ENCODE measurements at places on chromosomes 5 and 9.

- DNase-seq: no peak
These were observed 53.5 kb downstream of the RGS3 start for GRCh38 chr9:113516840-113517577.

DNA sequence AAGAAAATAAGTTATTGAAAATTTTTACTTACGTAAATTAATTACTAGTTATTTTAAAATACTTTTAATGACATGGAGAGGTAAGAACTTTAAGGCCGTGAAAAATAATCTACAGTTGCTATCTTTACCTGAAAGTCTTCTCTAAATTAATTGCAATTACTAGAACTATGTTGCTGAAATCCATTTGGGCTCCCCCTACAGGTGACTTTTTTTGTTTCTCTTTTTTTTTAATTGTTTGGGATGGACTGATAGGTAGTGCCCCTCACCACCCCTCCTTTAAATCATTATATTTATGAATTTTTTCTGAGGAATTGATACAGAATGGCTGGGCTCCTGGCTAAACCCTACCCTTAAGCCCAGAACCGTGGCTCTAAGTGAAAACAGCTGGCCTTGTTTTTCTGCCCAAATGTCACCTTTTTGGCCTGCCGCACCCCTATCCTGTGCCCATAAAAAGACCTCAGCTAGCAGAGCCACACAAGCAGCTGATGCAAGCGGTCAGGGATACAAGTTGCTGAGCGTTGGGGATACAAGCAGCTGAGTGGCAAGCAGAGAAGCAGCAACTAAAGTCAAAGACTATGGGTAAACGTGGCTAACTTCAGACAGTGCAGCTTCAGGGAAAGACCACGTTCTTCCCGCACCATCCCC, 315.2 kb upstream of the ACO1 start:
- DNase-seq: no peak

- DNase-seq: no peak
These were observed 867.7 kb downstream of the NR2F1-AS1 start for GRCh38 chr5:92713335-92713743.

DNA sequence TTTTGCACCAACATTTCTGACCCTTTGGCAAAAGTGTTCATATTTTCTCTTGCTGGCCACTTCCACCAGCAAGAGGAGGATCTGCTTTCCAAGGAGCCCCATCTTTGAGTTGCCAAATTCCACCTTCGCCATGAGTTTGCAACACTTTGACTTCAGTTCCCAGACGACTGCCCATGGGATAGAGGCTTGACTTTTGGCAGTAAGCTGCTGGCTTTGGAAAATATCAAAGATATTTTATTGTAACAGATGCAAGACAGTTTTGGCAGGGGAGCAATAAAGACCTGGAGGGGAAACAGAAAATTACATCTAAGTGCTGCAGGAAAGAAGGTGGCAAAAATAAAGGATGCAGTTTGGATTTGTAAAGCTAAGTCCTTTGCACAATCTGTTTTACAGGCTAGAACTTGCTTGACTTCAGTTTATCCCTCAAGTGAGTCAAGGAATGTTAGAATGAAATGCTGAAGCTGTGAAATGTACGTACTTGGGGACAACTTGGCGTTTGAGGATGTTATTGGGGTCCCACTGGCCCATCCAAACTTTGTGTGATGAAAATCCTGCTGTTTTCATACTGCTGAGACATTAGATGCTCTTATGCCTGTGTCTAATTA, 232.9 kb downstream of the GOLPH3 start:
- no peak for DNase-seq

DNA sequence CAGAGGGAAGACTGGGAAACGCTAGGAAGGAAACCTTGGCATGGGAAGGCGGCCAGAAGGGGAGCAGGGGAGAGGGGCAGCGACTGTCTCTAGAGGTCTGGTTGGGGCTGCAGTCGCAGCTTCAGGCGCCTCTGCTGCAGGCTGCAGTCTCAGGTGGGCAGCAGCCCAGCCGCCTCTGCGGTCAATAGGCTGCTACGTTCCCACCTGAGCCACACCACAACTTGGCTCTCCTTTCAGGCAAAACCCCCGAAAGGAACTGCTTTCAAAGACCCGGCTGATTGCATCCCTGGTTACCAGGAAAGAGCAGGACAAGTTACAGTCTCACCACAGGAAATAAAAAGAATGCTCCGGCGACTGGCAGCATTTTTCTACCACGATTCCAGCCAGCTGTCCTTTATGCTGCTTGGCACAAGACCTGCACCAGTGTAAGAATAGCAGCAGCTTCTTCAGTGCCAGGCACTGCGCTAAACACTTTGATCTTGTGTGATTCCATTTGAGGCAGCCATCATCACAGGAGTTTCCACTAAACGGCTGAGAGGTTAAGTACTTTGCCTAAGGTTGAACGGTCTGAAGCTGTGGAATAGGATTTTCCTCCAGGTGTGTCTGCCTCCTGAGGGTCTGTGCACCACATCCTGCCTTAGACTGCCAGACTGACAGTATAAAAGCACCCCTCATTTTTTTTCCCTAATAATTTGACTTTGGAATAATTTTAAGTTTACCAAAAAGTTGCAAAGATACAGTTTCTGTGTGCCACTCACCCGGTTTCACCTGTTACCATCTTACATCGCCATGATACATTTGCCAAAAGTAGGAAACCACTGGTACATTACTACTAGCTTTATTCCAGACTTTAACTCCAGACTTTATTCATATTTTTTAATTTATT, 7.5 kb downstream of the RPS14 start:
- no peak for DNase-seq
